ENCODE measurements at places on chromosomes 7 and 10. TPM values are rescaled to one million over a fixed set of nuclear protein-coding genes. Genes with fewer than 3 reads are reported as not detected.

The SLC16A9 gene
- total RNA-seq = 13.7 TPM

The SKIDA1 gene
- total RNA-seq = 0.33 TPM

The SND1 gene
- 157 TPM for total RNA-seq

The PON1 gene
- total RNA-seq = not detected

The AKR1B15 gene
- total RNA-seq = 0.14 TPM

The HOXA9 gene
- 0.18 TPM for total RNA-seq

The GIMAP8 gene
- not detected for total RNA-seq

The ATRNL1 gene
- 4.9 TPM for total RNA-seq

The NSUN6 gene
- 5.3 TPM for total RNA-seq

The FERD3L gene
- total RNA-seq = not detected

The SHH gene
- not detected for total RNA-seq

The PKD1L1 gene
- 0.08 TPM for total RNA-seq

The NKX1-2 gene
- total RNA-seq = 0.02 TPM

The DKK1 gene
- 31.2 TPM for total RNA-seq

The C7orf57 gene
- 0.06 TPM for total RNA-seq

The TSPAN33 gene
- 11.2 TPM for total RNA-seq

The LSM5 gene
- total RNA-seq = 157 TPM

The GPR37 gene
- total RNA-seq = 0.95 TPM

The NOLC1 gene
- 72.3 TPM for total RNA-seq

The LRRC4 gene
- total RNA-seq = not detected

The LRRD1 gene
- total RNA-seq = 0.12 TPM

The RAB18 gene
- 30.4 TPM for total RNA-seq

The GNG11 gene
- 58.5 TPM for total RNA-seq

The TLL2 gene
- 0.31 TPM for total RNA-seq

The GBF1 gene
- 30.1 TPM for total RNA-seq

The SPDYE6 gene
- not detected for total RNA-seq

The LHPP gene
- total RNA-seq = 20.3 TPM

The ZNF239 gene
- total RNA-seq = 5.7 TPM

The CYP2E1 gene
- 0.50 TPM for total RNA-seq

The FLNC gene
- 0.14 TPM for total RNA-seq

The GIMAP2 gene
- total RNA-seq = 19.7 TPM

The MAT1A gene
- total RNA-seq = 1.7 TPM

The SPDYE2B gene
- total RNA-seq = not detected

The SGPL1 gene
- 29.7 TPM for total RNA-seq

The CDHR1 gene
- 0.29 TPM for total RNA-seq

The POU6F2 gene
- total RNA-seq = 0.41 TPM

The PRLHR gene
- not detected for total RNA-seq

The GATAD1 gene
- 25.8 TPM for total RNA-seq

The KCP gene
- not detected for total RNA-seq

The CH25H gene
- total RNA-seq = 0.12 TPM

The VAX1 gene
- total RNA-seq = not detected

The ZNF488 gene
- total RNA-seq = 0.53 TPM

The ASB10 gene
- not detected for total RNA-seq

The ZKSCAN5 gene
- 13.6 TPM for total RNA-seq

The PPP1R3C gene
- 5.2 TPM for total RNA-seq

The ADRA2A gene
- not detected for total RNA-seq

The CTBP2 gene
- 69.8 TPM for total RNA-seq

All from H4 (cell line).